ENCODE measurements at places on chromosomes 11 and 22.

- DNase-seq = no peak
Measured at GRCh38 chr11:132862137-132862536, 670.2 kb downstream of the OPCML start.

DNA sequence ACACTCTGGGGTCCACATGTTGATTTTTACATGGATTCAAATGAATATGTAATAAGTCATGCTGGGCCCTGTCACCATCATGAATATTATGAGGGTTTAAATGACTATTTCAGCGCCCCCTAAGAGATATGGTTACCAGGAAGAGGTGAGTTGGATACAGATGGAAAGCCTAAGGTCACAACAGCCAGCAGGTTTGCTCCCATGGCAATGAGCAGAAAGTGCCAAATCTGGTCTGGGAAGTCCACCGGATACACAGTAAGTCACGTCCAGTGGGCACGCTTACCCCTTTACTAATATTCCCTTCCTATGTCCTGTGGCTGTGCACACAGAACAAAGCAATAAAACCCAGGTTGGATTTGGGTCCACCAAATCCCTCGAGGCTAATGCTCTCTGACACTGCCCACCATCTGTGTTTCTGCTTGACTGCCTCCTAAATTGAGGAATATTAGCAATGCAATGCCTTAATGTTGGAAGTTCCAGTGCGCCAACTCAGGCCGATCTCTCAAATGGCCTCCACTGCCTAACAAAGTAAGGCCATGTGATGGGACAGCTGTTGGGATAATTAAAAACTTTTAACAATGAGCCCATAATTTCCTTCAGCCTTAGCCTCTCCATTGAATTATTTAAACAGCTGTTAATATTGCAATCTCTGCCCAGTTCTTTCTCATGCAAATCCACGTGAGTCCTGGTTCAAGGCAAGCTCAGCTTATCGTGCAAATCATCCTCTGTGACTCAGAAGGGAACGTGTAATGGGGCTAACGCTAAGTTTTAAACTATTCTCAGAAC is 97.6 kb downstream of the SLC1A2 start:
- DNase-seq = no peak

- peak; percentile 81 for DNase-seq
Measured at GRCh38 chr11:68212421-68213134, 518 bp downstream of the KMT5B start.

- no peak for DNase-seq
Measured at GRCh38 chr11:86621854-86622253, 50.6 kb downstream of the ME3 start.

DNA sequence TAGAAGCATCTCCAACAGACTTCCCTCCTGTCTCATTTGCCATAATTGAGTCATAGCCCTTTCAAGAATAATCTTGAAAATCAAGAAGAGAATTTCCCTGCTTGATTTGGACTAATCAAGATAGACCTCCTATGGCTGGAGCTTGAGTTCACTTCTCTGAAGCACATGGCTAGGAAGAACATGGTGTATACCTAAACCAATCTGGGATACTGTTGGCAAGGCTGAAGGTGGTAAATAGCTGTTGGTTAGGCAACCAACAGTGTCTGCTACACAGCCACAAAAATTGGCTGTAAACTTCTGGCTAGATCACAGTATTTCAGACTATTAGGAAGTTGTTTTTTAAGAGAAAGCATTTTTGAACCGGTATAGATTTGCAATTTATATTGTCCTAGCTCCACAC is 4.9 kb downstream of the CRYAB start:
- DNase-seq = no peak

- no peak for DNase-seq
Measured at GRCh38 chr11:36596880-36597279, 1.2 kb downstream of the RAG2 start.

DNA sequence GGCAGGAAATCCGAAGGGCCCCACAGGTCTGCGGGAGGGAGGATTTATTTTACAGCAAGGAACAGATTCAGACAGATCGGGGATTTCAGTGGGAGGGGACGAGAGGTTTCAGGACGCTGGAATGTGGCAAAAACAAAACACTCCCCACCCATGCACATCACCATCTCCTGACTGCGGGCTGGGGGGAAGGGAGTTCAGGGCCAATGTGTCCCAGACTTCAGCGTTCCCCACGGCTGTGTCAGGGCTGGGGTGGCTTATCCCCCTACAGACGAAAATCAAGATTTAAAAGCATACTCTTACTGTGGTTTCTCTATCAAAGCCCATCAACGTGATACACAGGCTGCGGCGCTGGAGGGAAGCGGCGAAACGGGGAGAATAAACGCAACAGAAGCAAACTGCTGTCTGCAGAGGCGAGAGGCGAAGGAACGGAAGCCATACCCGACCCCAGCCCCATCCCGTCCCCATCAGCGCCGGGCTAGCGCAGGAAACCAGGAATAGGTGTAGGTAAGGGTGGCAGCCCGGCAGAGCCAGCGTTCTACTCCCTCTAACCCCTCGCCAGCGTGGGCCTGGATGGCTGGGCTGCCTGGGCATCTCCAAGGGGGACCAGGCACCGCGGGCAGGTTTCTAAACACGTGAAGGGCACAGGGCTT is 2.7 kb downstream of the TENM4 start:
- no peak for DNase-seq
